ENCODE measurements at places on chromosomes 12 and 14.

DNA sequence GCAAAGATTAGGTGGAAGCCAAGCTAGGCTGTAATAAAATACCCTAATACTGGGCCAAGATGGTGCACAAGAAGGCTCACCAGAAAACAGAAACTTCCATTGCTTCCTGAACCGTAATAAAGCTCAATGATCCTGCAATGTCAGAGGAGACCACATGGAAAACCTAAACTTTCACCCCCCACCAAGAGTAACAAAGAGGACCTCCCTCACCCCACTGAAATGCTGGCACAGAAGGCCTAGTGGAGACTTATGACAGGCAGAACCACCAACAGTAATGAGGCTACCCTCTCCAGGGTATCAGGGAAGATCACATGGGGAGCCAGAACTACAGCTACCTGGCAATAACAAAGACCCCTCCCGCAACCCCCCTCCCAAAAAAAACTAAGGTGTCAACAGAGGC lies 43.1 kb downstream of the CEP83 start:
- no peak for DNase-seq

- peak; percentile 81 for DNase-seq
Measured at GRCh38 chr14:101980700-101981099, 16.3 kb downstream of the DYNC1H1 start.

GRCh38 chr14:68139431-68140075 lies 320.0 kb downstream of the RAD51B start:
- no peak for DNase-seq

DNA sequence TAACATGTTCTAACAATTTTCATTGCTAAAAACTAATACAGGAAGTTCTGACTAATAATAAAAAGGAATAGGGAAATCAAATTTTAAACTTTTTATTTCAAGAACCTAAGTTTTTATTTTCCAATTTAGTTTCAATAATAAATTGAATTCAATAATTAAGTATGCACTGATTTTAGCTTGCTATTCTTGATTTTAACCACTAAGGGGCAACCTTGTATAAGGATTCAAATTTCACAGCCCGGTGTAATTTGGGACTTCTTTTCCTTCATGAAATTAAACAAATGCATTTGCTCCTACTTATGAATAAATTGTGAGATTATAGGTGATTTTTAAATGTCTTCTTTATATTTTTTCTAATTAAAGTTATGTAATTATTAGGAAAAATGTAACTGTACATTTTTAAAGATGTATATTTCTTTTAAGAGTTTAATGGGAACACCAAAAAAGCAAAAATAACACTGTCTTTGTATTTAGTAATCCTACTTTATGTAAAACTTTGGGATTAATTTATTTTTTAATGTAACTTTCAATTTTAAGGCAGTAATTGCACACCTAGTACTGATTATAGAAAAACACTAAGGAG lies 241.4 kb upstream of the PDZRN4 start:
- peak; percentile 2 for DNase-seq

GRCh38 chr12:119060847-119061796 lies 79.8 kb downstream of the SRRM4 start:
- no peak for DNase-seq

DNA sequence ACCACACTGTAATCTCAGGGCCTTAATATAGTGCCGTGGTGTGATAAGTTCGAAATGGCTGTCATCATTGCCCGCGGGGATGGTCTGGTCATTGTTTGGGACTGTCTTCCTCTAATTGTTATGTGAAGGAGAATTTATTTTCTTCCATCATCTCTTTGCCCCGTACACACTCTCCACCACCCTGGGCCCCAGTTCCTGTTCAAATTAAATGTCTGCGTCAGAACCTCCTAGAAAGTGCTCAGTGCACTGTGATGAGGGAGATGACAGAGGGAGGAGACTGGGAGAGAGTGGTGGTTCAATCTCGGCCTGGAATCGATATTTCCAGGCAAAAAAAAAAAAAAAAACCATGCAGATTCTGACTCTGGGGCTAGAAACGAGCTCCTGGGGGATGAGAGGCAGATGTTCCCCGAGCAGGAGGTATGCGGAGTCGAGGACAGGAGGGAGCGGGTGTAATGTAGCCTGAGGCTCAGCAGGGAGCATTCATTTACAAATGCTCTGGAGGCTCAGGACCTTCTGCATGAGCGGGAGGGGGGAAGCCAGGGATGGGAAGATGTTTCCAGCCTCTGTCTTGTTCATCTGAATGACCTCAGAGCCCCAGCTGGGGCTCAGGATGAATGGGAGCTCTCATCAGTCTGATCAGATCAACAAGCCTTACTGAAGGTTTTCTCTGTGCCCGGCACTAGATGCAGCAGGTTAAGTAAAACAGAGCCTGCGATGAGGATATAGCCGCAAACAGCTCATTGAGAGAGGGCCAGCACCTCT lies 219.5 kb downstream of the TBX5 start:
- no peak for DNase-seq

DNA sequence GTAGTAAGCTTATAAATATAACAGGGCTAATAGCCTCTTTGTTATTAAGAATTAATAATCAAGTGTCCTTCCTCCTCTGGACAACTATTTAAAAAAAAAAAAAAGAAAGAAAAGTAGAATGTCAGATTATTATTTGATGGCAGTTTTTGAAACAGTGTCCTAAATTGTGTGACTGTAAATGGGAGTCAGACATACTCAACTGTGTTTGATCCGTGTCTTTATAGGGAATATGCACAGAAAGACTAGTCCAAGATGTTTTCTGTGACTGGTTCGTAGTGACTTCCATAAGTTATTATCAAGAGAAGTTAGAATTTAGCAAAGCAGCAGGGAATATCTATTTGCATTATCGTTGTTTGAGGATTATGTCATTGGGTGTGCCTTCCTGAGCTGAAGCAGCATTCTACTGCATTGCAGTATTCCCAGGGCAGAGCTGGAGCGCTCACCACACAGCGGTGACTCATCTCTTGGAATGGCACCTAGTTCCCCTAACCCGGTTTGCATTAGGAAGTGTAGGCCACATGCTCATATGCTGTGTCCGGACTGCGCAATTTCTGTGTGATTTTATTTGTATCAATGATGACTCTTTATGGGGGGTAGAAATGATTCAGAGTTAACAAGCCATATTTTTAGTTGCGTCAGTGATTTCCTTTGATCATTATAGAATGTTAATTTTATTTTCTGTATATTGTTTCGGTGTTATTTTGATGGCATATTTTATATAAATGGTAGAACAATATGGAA lies 7.9 kb downstream of the DYNC1H1 start:
- peak; percentile 89 for DNase-seq

GRCh38 chr14:23568600-23569331 lies 1.2 kb upstream of the AP1G2 start:
- DNase-seq: no peak

DNA sequence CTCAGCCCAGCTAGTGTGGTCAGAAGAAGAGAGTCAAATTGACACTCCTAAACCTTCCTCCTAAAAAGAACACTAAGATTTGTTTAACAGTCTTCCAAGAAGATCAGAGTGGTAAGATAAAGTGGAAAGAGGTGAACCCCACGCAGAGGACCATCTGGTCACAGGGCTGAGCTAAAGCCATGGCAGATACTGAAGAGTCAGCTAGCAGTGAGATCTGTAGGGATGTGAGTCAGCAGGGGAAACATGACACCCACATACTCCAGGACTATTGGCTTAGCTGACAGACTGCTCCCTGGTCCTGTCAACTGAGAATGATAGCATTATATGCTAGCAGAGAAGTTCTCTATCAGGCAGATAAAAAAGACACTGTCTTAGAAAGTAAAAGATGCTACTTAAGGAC lies 269.4 kb upstream of the ALG10 start:
- no peak for DNase-seq

DNA sequence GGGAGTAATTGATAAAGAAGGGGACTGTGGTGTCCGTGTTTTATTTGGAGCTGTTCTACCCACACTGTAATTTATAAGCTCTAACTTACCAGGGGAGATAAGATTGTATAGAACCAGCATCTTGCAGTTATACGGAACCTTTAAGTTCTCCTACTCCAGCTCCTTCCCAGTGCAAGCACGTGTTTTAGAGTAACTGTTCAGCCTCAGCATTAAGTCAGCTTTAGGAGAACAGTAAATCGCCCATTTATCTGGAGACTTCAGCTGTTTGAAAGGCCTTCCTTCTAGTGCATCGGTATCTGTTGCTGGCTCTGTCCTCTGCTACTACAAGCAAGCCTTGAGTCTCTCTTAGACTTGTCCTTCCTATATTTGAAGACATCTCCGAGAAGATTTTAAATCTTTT lies 95.6 kb downstream of the ETV6 start:
- no peak for DNase-seq

DNA sequence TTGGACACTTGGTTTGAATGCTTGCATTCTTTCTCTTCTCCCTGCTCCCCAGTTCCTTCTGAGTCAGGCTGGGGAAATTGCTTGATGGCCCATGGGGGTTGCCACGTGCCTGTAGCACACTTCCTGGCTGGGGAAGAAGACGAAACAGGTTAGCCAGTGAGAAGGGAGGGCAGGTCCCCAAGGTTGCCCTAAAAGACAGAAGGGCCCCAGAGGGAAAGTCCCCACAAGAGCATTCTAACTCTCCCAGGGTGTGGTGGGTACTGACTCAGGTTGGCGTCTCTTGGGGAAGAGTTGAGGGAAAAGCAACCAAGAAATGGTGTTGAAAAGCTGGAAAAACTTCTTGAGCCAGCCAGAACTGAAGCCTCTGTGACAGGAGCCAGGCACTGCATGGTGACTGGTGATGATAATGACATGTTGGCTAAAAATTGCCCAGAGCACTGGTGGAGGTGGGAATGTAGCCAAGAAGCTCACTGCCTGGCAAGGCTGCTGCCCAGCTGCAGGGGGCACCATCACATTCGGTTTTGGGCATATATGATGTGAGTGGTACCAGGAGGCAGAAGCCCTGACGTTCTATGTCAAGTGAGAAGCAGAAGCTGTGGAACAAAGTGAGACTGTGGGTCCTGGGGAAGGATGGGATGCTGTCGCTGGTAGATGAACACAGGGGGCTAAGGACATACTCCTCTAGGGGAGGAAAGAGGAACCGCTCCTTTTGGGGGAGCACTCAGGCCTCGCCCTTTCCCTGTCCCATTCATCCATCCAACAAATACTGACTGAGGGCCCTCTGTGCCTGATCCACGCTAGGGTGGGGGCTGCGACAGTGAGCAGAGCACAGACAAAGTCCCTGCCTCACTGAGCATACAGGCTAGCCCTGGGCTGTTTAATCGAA lies 8.1 kb upstream of the RABGGTA start:
- no peak for DNase-seq

DNA sequence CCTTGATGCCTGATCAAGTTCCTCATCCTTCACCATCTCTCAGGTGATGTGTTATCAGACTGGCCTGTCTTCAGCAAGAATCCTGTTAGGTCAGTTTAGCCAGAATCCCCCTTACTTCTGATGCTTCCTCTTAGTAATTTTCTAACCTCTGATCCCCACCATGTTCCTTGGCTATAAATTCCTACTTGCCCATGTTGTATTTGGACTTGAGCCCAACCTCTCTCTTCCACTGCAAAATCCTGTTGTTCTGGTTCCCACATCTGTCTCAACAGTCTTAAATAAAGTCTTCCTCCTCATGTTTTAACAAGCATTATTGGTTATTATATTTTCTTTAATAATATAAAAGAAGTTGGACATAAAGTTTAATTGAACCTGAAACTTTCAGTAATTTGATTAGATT lies 987.8 kb upstream of the USP15 start:
- DNase-seq: no peak

DNA sequence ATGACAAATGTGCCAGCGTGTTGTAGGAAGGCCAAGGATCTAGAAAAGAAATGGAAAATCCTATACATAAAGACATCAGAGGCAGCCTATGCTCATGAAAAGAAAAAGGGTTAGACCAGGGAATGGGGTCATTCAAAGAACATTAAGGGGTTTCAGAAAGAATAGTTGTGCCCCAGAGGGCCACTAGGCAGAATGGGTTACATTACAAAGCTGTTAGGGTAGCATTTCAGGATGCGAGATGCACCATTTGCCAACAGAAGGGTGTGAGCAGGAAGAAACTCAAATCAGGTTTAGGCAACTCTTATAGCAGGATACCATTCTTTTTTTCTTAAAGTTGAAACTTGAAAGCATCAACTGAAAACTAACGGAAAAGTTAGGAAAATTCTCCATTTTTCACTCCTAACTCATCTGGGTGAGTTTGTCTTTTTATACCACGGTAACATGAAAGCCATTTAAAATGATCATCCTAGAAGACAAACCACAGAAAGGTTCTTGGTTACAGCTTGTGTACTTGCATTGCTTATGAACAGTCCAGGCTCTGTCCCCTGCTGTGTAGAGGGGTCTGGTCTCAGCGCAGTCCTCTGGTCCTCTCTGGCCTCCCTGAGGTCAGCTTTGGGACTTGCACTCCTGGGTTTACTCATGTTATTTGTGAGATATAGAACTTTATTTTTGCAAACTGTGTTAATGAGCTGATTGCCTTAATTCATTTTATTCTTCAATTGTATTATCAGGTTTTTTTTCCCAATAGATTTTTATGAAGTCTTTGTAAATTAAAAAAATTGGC lies 209.1 kb downstream of the DACT1 start:
- DNase-seq: no peak

- DNase-seq: no peak
Measured at GRCh38 chr14:72664651-72665050, 229.2 kb downstream of the DPF3 start.

GRCh38 chr14:32230695-32231280 lies 27.7 kb upstream of the RNU6-8 start:
- peak; percentile 64 for DNase-seq

DNA sequence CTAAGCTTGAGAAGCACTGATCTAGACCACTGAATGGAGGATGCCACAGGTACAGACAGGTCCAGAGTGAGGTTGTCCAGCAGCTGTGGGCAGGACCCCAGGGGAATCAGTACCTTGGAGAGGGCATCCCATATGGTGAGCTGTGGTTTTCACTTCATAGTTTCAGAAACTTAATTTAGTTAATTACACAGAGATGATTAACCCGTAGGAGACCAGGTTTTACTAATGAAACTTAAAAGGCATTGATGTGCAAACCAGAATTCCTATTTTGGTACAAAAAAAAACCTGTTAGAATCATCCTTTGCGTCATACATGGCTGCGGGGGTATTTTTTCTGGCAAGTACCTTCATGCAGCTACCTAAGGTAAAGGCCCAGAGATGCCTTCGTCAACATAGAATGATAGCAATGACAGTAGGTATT lies 159.3 kb downstream of the DACT1 start:
- no peak for DNase-seq

GRCh38 chr12:12803186-12803585 lies 10.0 kb upstream of the DDX47 start:
- DNase-seq: peak; percentile 69

GRCh38 chr14:102013669-102014200 lies 49.4 kb downstream of the DYNC1H1 start:
- DNase-seq: no peak

GRCh38 chr14:29462321-29462720 lies 465.3 kb downstream of the PRKD1 start:
- no peak for DNase-seq
